ENCODE measurements at places on chromosomes 6 and 20.

GRCh38 chr20:58791286-58791685, 59.4 kb downstream of the GNAS-AS1 start:
- no peak for DNase-seq

DNA sequence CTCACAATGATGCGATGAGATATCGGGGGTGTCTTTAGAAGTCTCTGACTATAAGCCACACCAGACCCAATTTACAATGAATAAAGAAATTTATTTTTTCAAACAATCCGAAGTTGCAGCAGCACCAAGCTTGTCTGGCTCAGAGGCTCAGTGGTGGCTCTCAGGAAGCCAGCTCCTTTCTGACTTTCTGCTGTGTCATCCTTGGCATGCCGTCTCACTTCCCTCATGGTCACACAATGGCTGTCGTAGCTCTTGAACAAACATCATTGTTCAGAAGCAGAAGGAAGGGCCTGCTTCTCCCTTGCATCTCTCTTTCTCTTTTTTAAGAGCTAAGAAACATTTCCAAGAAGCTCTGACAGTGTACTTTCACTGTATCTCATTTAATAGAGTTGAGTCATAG, 299.0 kb downstream of the DOK5 start:
- DNase-seq: no peak

DNA sequence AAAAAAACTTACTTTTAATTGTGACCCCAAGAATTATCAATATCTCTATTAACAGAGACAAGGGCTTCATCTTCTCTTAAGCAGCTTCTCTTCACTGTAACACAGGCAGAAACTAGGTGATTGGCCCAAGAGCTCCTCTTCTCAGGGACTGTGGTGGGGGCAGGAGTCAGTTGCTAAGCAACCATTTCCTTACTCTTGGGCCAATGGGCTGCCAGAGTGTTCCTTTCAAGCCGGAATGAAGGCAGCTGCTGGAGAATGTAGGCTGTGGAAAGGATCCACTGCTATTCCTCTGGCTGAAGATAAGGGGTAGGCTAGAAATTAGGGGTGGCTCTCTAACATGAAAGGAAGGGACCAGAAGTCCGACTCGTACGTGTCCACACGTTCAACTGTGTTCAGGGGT, at the start of gene SEL1L2:
TSS of gene SEL1L2 (minus strand) at position 150 of the 400 bp plus-strand sequence. CDS start at position 70, 80 bp downstream.
- no peak for DNase-seq

GRCh38 chr6:12024216-12024615, 12.1 kb downstream of the HIVEP1 start:
- DNase-seq: no peak

GRCh38 chr20:63310265-63310991, 17.4 kb downstream of the COL20A1 start:
- no peak for DNase-seq

GRCh38 chr6:13156381-13156780, 172.0 kb downstream of the TBC1D7 start:
- DNase-seq: no peak

GRCh38 chr6:3014675-3015066, 15.0 kb downstream of the NQO2 start:
- no peak for DNase-seq

- no peak for DNase-seq
Measured at GRCh38 chr20:50554694-50555579, 44.8 kb downstream of the PTPN1 start.

- DNase-seq: no peak
Measured at GRCh38 chr6:3549314-3549940, 92.6 kb upstream of the SLC22A23 start.

GRCh38 chr6:129105035-129105434, 222.1 kb downstream of the LAMA2 start:
- no peak for DNase-seq

GRCh38 chr6:39035681-39036080, 12.9 kb upstream of the GLP1R start:
- no peak for DNase-seq

- DNase-seq: no peak
Measured at GRCh38 chr6:149696901-149697300, 21.0 kb downstream of the LATS1 start.

GRCh38 chr20:56360908-56361205, 2.1 kb downstream of the FAM210B start:
- no peak for DNase-seq

GRCh38 chr6:14107711-14108494, 9.7 kb upstream of the CD83 start:
- no peak for DNase-seq

DNA sequence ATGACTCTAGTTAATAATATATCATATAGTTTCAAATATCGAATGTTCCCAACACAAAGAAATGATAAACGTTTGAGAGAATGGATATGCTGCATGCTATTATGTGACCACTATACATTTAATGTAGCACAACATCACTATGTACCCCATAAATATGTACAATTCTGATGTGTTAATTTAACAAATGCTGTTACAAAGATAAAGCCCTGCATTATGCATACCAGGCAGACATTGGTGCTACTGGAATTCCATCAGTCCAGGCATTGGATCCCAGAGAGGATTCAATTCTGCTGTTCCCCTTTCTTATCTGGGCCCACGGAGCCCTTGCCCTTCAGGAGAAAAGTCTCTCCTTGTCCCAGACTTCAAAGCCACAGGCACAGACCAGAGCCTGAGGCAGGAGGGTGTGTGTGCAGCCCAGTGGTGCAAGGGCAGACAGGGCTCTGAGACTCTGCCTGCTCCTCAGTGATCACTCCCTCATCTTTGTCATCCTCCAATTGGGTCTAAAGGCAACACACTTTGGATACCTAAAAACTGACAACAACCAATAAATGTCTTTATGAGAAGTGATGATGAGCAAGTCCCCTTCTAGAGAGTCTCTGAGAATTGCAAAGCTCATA, 45.2 kb downstream of the PSMG4 start:
- no peak for DNase-seq

- no peak for DNase-seq
Measured at GRCh38 chr6:131948692-131949619, 2.2 kb downstream of the CCN2 start.

GRCh38 chr20:38452880-38453624, 17.9 kb upstream of the SNHG17 start:
- DNase-seq: no peak

DNA sequence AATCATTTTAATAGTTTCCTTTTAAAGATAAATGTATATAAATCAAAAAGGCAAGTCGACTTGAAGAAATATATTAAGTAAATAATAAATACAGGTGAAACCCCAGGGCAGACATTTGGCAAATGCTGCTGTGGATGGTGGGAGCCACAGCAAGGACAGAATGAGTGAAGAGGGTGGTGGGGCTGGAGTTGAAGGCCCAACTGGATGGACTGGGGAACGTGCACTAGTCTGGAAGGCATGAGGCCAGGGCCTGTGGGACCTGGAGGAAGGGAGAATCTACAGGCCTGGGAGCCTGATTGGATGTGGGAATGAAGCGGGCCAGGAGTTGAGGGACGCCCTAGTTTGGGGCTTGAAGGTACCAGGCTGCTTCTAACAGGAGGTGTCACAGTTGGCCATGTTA, 30.6 kb upstream of the BLCAP start:
- DNase-seq: no peak

DNA sequence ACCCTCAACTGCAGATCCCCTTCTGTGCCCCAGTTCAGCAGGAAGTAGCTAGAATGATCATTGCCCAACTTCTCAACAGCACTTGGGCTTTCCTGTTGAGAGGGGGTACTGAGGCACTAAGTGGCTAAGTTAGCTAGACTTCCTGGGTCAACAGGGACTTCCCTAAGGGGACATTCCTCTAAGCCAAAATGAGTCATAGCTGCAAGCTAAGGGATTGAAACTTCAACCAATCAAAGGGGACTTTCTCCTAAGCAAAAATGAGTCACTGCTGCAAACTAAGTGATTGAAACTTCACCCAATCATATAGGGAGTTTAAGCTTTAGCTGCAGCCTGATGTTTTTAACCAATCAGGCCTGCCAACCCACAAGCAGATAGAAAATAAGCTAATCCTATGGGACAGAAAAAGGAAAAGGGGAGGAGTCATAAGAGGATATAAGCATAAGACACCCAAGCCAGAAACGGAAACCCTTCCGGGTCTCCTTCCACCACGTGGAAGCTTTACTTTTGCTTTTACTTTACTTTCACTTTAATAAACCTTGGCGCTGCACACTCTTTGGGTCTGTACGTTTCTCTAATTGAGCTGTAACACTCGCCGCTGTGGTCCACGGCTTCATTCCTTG, 659.0 kb upstream of the HS3ST5 start:
- DNase-seq: no peak

DNA sequence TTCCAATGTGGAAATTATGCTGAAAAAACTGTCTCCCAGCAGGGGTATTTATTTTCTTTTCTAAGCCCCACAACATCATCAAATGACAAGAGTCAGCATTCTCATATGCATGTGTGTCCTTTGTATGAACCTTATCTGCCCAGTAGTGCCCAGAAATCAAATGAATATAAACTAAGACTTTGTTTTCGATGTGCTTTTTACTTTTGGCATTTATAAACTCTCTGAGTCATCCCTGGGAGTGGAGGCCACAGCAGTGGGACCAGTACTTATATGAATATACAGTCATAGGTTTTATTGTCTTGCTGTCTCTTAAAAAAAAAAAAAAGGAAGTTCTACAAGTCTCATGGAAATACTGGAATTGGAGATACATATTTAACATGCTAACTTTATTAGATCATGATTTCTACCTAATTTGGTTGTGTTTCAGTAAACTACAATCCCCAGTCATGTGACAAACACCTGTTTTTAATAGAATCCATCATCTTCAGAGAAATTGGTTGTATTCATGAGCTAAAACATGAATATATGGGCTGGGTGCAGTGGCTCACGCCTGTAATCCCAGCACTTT, 99.2 kb upstream of the TMEM181 start:
- no peak for DNase-seq

GRCh38 chr6:41651962-41652657, 13.8 kb downstream of the MDFI start:
- no peak for DNase-seq

GRCh38 chr20:45827030-45827652, at the start of gene TNNC2:
Gene TNNC2, minus strand, starts transcription at chr20:45827312. Its CDS starts 64 bp downstream, at chr20:45827248.
- DNase-seq: no peak

GRCh38 chr20:63546256-63546955, 1.1 kb downstream of the SRMS start:
- DNase-seq: no peak

DNA sequence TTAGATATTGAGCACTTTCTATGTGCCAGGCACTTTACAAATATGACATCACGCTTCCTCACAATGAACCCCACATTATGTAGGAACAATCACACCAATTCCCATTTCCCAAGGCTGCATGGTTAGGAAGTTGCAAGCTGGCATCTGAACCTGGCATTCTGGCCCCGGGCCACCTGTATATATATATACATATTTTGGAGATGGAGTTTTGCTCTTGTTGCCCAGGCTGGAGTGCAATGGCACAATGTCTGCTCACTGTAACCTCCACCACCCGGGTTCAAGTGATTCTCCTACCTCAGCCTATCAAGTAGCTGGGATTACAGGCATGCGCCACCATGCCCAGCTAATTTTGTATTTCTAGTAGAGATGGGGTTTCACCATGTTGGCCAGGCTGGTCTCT, 30.4 kb downstream of the SRC start:
- no peak for DNase-seq

GRCh38 chr20:52035977-52036376, 155.6 kb downstream of the ZFP64 start:
- DNase-seq: no peak

- no peak for DNase-seq
Measured at GRCh38 chr6:51350308-51350904, 531.7 kb downstream of the TFAP2B start.

Data from activated T-helper 1 cell treated with Interleukin-2 at 50 U/mL for 16 hours (primary cell).